ENCODE measurements at places on chromosomes 2 and 18.
A peak's percentile ranks its signal among the peaks of the same experiment; 100 is the strongest.

GRCh38 chr2:237472187-237472712 lies 14.8 kb upstream of the MLPH start:
- DNase-seq = no peak

DNA sequence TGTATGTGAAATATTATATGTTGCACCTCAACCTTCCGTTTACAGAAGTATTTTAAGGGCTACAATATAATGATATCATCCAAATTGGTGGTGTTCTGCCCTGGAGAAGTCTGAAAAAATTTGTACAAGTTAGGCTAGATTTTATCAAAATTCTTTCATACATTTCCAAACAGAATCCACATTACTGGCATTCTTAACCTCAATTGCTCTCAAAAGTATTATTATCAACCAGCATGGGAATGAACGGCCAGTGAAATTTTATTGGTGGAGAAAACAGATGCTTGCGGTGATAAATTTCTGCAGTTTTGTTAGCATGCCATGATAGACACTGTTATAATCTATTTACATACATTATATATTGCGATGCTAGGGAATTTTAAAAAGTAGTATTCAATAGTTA lies 88.3 kb upstream of the TFPI start:
- no peak for DNase-seq

DNA sequence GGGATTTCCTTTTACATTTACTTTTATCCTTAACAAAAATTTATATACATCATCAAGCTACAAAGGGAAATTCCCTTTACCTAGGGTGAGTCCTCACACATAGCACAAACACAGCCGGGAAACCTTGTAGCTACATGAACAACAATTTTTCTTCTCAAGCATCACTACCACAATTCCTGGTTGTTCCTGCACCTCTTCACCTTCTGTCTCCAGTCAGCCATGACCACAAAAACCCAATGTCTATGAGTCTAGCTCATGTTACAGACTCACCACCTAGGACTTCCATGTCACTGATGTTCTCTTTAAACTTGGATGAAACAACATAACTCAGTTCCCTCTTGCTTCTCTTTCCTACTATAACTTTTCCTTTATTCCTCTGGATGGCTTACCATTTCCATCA lies 460.4 kb downstream of the MBD2 start:
- no peak for DNase-seq

- peak; percentile 22 for DNase-seq
These were observed 14.8 kb downstream of the ASPRV1 start for GRCh38 chr2:69946351-69947324.

GRCh38 chr2:77479895-77480294 lies 42.3 kb downstream of the LRRTM4 start:
- DNase-seq = no peak

DNA sequence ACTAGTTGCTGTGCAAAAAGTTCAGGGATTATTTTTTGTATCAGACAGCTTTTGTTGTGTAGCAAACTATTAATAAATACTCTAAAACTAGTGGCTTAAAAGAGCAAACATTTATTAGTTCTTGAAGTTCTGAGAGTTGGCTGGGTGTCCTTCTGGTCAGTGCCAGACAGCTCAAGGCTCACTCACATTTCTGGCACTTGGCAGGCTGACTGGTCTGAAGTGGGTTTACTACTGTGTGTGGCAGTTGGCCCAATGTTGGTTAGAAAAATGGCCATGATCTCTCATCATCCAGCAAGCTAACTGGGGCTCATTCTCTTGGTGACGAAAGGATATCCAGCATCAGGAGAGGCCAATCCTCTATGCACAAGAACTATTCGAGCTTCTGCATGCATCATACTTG lies 71.4 kb upstream of the ZNF385B start:
- DNase-seq = no peak

DNA sequence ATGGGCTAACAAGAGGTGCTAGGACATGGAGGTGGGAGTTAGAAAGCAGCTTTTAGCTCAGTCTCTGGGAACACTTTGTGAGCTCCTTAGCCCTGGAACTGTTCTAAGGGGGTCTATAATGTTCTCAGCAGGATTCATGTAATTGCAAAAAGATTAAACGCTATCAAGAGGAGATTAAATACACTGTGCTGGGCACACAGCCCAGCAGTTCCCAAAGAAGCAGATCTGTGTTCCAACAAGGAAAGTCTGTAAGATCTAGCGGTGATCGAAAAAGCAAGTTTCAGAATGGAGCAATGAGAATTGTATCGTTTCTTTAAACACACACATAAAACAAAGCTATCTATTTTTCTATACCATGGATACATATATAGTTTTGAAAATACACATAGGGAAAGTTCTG lies 2.4 kb upstream of the ARID5A start:
- DNase-seq = no peak

DNA sequence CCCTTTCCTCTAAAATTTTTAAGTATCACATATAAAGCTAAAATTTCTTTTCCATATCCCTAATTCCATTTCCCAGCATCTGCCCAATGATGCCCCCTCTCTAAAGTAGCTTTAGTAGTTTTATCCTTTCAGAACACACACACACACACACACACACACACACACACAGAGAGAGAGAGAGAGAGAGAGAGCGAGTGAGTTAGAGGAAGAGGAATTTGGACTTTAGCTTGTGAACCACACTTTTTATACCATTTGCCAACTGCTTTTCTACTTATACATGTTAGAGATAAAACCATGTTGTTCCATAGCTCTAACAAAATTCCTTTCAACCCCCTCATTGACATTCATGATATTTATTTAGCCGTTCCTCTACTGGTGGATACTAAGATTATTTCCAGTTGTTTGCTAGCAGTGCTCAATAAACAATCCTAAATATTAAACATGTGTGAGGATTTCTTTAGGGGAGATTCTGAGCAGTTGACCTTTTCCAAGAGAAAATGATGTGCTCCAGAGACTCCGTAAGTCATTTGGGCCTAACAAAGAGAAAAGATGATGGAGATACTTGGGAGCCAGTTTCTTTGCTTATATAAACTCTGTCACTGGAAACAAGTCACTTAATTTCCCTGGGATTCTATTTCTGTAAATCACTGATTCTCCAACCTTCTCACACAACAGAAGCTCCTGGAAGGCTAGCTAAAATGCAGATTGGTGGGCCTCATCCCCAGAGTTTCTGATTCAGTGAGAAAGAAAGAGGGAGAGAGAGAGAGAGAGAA lies 229.7 kb upstream of the SP5 start:
- no peak for DNase-seq

GRCh38 chr18:8301427-8302172 lies 307.6 kb upstream of the RAB12 start:
- no peak for DNase-seq

GRCh38 chr2:85018049-85018447 lies 47.1 kb downstream of the KCMF1 start:
- DNase-seq = no peak
